ENCODE measurements at places on chromosomes 12 and 14. TPM values are rescaled to one million over a fixed set of nuclear protein-coding genes. Genes with fewer than 3 reads are reported as not detected.

- no peak for DNase-seq
These were observed 451.2 kb downstream of the EGLN3 start for GRCh38 chr14:33499687-33500086.

The ADAM20 gene
- not detected for polyA plus RNA-seq

DNA sequence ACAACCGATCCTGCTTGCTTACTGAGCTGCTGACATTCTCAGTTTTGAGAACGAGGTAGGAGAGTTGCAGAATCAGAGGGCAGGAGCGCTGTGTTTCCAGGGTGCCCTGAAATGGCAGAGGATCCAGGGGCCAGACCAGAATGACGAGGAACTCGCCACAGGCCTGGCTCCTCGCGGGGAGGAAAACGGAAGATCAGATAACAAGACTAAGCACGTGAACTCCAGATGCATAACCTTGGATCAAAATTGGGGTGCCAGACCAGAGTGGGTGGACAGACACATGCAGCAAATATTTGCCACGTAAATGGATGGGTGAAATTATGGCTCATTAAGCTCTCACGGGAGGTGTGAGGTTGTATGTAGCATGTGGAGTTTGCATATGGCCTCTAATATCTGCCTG is 46.5 kb downstream of the ELK3 start:
- no peak for DNase-seq

The MYO1H gene
- 1.6 TPM for polyA plus RNA-seq

GRCh38 chr14:51552768-51553404 is 98.8 kb upstream of the FRMD6 start:
- DNase-seq, result no peak

DNA sequence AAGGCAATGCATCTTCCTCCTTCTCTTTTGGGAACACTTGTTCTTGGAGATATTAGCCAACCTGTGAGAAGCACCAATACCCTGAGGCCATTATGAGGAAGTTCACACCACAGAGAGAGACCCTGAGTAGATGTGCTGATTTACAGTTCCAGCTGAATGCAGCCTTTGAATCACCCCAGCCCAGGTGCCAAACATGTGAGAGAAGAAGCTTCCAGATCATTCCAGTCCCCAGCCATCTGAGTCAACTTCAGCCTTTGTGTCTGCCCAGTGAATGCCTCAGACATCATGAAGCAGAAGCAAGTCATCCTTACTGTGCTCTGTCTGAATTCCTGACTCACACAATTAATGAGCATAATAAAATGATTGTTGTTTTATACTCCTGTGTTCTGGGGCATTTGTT is 25.1 kb downstream of the C12orf42 start:
- no peak for DNase-seq

The SCN8A gene
- polyA plus RNA-seq, result 1.2 TPM

- DNase-seq, result no peak
These were observed 25.6 kb upstream of the C12orf71 start for GRCh38 chr12:27107986-27108385.

The PRH2 gene
- polyA plus RNA-seq, result 0.09 TPM

The PAN2 gene
- 84.2 TPM for polyA plus RNA-seq

The PKP2 gene
- 34.7 TPM for polyA plus RNA-seq

- DNase-seq, result no peak
These were observed 12.8 kb upstream of the FGF23 start for GRCh38 chr12:4392223-4392742.

- no peak for DNase-seq
These were observed 65.7 kb downstream of the PRKCH start for GRCh38 chr14:61387076-61387475.

GRCh38 chr12:52300796-52301691 is 9.7 kb upstream of the KRT81 start:
- no peak for DNase-seq

The PPP1R1A gene
- polyA plus RNA-seq, result 6.5 TPM

- no peak for DNase-seq
These were observed 1277.2 kb upstream of the FLRT2 start for GRCh38 chr14:84252706-84253105.

- DNase-seq, result no peak
These were observed 12.6 kb upstream of the NCOR2 start for GRCh38 chr12:124579921-124580517.

DNA sequence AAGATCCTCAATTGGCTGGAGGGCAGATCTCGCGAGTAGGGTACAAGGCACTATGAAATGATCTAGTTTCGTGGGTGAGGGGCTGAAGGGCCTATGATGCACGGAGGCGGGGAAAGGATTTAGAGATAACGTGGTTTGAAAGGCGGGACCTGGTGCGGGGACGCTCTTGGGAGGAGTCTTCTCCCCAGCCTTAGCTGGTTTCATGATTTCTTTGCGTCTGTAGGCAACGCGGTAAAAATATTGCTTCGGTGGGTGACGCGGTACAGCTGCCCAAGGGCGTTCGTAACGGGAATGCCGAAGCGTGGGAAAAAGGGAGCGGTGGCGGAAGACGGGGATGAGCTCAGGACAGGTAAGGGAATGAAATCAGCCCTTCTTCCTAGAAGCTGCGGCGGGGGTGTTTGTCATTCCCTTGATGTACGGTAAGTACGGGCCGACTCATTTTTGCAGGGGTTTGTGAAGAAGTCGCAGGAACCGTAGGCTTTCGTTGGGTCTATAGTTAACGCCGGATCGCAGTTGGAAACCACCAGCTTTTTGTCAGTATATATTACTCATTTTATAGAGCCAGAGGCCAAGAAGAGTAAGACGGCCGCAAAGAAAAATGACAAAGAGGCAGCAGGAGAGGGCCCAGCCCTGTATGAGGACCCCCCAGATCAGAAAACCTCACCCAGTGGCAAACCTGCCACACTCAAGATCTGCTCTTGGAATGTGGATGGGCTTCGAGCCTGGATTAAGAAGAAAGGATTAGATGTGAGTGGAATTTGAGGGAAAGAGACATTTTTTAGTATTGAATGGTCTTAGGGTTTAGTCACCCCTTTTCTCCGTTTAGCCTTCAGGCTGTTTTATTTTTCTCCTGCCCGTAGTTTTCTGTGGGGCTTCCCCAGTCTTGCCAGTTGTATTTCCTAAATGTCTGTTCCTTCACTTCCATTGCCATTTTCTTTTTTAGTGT is 602 bp downstream of the APEX1 start:
- DNase-seq, result peak; percentile 86

GRCh38 chr14:68124979-68125731 is 305.6 kb downstream of the RAD51B start:
- DNase-seq, result no peak

The TAS2R42 gene
- polyA plus RNA-seq, result not detected

Data from small intestine (tissue), 16 donors.